ENCODE measurements at places on chromosomes 1 and 21. TPM values are rescaled to one million over a fixed set of nuclear protein-coding genes. Genes with fewer than 3 reads are reported as not detected.

FLG2 gene
- total RNA-seq: not detected

DNA sequence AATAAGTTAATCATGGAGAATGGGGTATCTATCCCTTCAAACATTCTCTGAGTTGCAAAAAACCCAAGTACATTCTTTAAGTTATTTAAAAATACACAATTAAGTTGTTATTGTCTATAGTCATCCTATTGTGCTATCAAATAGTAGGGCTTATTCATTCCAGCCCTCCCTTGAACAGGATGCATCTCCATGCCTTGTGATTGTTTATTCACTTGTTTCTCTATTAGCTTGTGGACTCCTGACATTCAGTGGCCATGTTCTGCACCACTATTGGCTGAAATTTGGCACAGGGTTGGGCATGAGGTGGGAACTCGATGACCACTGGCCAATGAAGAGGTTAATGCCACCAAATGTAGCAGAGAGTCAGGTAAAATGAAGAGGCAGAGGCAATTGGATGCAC lies 272.8 kb downstream of the TNR start:
- DNase-seq: no peak

DNA sequence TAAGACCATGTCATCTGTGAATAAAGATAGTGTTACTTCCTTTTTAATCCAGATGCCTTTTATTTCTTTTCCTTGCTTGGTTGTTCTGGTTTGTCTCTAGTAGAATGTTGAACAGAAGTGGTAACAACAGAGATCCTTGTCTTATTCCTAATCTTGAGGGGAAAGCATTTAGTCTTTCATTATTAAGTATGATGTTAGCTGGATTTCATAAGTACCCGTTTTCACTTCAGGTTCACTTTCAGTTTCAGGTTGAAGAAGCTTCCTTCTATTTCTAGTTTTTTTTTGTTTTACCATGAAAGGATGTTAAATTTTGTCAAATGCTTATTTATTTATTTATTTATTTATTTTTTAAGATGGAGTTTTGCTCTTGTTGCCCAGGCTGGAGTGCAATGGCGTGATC lies 22.3 kb upstream of the AGPAT3 start:
- DNase-seq: no peak

GRCh38 chr1:3251099-3251806 lies 182.2 kb downstream of the PRDM16 start:
- no peak for DNase-seq

- DNase-seq: no peak
These were observed 542.5 kb upstream of the PKN2 start for GRCh38 chr1:88141499-88142074.
